ENCODE measurements at places on chromosomes 7 and 10.

- no peak for DNase-seq
These were observed 221.0 kb downstream of the AUTS2 start for GRCh38 chr7:69819333-69819705.

GRCh38 chr10:36448760-36449691, 676.4 kb upstream of the ANKRD30A start:
- no peak for DNase-seq

DNA sequence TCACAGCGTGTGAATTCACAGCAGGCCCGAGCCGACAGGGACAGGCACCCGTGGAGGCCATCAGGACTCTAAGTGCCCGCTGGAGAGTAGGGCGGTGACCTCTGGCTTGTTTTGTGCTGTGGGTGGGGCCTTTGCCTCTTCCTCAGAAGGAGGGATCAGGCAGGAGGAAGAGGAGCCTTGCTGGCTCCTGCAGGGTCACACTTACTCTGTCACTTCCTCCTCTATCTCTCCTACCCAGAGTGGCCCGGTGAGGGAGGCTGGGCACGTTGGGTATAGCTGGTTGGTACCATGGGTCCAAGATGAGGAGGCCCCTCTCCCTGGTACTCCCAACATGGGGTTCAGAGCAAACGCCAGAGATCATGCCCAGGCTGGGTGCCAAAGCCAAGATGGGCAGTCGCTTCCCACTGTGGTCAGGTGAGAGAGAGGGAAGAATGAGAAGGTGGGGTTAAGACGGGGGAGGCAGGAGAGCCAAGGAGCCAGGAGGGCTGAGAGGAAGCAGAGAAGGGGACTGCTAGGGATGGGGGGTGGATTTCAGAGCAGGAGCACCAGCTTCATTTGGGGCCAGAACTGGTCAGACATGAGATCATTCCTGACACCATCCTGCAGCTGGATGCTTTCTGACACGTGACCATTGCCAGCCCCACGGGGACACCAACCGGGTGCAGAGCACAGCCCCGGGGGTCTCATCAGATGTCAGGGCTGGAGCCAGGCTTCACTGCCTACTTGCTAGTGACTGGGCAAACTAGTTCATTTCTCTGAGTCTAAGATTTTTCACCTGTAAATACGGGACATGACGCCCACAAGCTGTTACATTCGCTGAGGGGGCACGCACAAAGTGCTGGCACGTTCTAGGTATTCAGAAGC, 54.8 kb upstream of the CACUL1 start:
- DNase-seq, result no peak

- DNase-seq, result peak; percentile 70
These were observed 572 bp downstream of the CHST12 start for GRCh38 chr7:2403718-2404648.

- no peak for DNase-seq
These were observed 821 bp downstream of the SLC35B4 start for GRCh38 chr7:134315679-134316538.

DNA sequence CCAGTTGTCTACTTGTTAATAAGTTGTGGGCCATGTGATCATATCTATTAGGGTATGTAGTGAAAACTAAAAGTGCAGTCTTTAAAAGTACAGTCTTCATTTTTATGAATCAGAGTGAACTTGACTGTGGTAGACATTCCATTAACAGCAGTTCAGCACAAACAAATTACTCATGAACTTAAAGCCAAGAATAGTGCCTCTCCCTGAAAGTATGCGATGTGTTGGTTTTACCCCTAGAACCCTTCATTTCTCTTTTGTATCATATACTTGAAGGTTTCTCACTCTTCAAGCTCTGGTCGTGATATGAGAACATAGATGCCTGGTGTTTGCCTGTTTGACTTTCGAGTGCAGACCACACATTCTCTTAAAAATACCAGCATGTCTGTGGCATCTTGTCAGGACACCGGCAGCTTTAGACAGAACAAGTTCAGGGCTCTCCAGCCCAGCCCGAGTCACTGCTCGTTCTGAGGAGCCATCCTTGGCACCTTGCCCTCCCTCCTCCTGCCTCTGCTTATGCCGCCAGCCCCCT, 159.3 kb downstream of the LCOR start:
- no peak for DNase-seq

DNA sequence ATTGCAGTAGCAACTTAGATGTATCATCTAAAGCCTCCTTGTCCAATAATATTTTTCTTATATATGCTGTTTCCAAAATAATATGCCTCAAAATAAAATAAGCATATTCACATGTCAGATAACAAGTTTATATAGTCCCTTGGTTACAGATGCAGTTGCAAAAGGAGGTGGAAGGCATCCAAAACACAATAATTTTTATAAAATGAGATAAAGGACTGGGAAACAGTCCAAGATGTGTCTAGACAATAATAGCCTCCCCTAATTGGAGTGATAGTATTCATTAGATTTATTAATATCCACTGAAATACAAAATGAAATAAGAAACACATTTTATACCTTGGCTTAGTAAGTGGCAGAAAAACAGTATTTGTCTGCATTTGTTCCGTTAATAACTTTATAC, 30.3 kb downstream of the BCAP29 start:
- DNase-seq, result no peak

- DNase-seq, result no peak
These were observed 83.0 kb upstream of the FAM180A start for GRCh38 chr7:135831455-135832195.

- DNase-seq, result no peak
These were observed 31.6 kb downstream of the CTTNBP2 start for GRCh38 chr7:117841611-117842010.

- DNase-seq, result no peak
These were observed 2.2 kb upstream of the CDCA7L start for GRCh38 chr7:21947946-21948345.

DNA sequence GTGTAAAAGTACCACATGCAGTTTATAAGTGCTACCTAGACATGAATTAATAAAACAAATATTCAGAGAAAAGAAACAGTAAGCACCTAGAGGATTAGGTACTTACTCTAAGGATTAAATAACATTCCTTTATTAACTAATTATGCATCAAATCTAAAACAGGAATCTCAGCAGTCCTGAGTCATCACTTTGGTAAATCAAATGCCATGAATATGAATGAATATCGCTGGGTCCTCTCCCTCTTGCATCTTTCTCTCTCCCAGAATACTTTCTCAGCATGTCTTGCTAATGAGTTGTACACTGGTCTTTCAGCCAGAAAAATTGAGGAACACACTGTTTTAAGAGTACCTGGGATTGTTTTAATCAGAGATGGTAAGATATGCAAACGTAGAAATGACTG, 225.5 kb upstream of the NFE2L3 start:
- DNase-seq, result no peak

DNA sequence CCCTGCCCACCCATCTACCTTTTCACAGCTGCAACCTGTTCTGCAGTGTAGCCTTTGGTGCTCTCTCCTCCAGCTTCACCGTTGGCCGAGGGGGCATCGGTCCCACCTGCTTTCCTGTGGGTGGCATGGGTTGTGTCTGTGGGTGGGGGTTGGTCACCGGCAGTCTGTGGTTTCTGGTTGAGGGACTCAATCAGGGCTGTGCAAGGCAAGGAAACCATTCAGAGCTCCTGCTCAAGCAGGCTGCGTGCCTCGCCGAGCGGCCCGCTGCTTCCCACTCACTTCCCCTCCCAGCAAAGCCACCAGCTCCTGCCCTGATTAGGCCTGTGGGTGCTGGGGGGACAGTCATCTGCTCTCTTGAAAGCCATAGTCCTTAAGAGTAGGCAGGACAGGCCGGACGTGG, 9.8 kb downstream of the DNAJB12 start:
- DNase-seq, result no peak

DNA sequence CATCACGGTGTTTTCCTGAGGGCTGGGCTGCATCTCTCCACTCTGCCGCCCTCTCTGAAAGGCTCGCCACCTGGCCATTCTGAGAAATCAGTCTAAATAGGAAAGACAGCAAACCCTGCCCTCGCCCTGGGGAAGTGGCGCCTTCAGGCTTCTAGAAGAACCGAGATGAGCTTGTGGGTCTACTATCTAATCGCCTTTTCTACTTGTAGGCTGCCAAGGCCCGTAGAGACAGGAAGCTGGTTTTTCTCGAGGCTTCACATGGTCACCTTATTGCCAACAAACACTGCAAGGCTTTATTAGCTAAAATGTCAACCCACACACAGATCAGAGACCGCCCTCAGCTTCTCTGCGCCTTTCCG, 21.4 kb downstream of the LAT2 start:
- no peak for DNase-seq

DNA sequence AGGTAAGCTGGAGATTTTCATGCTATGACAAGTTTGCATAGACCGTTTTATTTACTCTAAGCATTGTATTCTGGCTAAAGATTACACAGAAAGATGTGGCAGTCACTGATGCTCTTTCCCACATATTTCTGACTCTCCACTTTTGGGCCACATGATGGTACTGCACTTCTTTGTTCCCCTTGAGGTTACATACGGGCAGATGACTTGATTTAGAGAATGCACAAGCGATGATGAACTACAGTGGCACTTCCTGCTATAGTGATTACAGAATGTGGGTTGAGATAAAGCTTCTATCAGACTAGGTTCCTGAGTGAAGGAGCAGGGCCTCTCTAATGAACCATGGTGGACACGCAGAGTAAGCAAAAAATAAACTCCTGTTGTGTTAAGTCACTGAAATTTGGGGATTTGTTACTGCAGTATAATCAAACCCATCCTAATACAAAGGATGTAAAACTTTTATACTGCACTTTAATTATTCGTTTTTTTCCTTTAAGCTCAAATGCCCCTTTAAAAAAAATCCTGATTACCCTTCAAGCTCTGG, 177.9 kb downstream of the TAX1BP1 start:
- no peak for DNase-seq

- DNase-seq, result no peak
These were observed 101.6 kb upstream of the PLXNA4 start for GRCh38 chr7:132677918-132678317.

DNA sequence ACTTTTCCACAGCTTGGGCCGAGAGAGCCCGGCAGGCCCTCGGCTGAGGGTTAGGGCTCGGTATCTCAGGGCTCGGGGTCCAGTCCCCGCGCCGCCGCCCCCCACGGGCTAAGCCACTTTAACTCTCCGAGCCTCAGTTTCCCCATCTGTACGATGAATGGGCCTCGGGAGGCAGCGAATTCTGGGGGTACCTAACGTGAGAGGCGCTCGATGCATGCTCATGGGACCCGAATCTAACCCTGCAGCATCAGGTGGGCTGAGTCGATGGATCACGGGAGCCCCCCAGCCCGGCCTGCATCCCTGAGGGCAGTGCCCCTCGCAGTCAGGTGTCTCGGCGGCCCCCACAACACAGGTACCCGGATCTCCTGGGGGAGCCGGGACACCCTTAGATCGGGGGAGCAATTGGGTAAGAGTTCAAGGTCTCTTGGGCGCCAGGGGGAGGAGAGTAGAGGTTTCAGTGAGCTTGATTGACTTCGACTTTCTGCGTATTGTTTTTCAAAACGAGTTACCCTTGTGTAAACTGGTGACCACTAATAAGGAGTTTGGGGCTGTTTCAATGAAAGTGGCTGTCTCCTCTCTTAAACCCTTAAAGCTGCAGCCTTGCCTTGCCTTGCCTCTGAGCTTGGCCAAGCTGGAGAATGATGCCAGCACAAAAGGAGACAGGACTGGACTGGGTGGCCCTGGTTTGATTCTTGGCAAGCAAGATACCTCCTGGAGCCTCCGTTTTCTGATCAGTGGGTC, 631 bp downstream of the POR start:
- DNase-seq, result peak; percentile 46

DNA sequence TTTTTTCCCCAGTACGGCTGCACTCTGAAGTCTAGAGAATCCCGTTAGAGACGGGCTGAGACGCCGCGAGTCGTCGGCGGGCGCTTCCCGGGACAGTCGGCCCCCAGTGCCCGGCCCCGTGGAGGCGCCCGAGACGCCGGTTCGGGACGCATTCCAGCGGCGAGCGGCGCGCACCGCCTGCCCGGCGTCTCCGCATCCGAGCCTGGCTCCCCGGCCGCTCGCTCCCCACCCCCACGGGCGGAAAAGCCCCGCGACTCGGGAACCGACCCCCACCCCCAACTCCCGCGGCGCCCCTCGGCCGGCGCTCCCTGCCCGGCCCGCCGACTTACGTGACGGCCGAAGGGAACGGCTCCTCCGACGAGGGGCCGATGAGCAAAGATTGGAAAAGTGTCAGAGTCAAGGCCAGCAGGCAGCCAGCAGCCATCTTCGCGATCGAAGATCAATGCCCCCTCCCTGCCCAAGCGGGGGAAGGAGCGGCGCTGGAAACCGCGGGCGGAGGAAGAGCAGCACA, 486 bp downstream of the CACNA2D1 start:
- DNase-seq, result peak; percentile 66

DNA sequence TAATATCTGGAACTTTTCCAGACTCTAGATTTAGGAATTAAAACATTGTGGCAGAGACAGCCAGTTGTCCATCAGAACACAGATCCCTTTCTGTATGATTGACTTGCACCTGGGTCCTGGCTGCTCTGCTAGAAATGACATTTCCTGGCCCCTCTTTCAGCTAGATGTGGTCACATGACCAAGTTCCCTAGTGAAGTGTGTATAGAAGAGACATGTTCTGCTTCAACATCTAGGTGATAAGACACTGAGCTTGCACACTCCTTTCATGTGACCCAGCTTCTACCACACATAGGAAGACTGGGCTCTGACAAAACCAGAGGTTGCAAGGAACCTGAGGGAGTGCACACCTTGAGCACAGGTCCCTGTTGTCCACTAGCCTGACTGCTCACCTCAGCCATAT, 22.8 kb upstream of the DYNC1I1 start:
- no peak for DNase-seq

- no peak for DNase-seq
These were observed 281.9 kb downstream of the CAMK1D start for GRCh38 chr10:12631216-12631615.

GRCh38 chr7:25303281-25304181, 75.2 kb upstream of the NPVF start:
- DNase-seq, result no peak

DNA sequence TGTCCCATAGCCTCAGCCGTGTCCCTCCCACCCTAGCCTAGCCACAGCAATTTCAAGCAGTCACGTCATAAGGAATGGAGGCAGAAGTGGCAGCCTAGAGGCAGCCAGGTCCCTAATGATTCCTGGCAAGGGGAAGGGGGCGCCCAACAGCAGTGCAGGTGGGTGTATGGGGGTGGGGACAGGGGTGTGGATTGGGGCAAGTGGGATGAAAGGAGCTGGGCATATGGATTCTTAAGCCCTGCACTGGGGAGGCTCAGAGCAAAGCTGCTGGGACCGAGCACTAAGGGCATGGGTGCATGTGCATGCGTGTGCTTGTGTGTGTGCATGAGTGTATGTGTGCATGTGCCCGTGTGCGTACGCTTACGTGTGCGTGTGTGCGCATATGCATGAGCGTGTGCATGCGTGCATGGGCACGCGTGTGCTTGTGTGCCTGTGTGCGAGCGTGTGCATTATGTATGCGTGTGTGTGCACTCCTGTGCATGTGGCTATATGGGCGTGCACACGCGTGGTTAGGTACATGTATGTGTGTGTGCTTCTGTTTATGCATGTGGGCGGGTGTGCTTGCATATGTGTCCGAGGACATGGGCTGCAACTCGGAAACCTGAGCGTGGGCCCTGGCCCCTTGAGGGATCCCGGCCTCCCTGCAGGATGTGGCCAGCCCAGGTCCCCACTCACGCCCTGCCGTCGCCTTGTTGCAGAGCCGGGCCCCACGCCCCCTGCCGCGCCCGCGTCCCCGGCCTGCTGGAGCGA, 34.1 kb downstream of the SH2B2 start:
- DNase-seq, result peak; percentile 21

Measured in D341Med (cell line).